ENCODE measurements at places on chromosomes 7 and 10.
A peak's percentile ranks its signal among the peaks of the same experiment; 100 is the strongest.

- DNase-seq, result no peak
These were observed 3.7 kb upstream of the HOXA7 start for GRCh38 chr7:27160145-27160545.

DNA sequence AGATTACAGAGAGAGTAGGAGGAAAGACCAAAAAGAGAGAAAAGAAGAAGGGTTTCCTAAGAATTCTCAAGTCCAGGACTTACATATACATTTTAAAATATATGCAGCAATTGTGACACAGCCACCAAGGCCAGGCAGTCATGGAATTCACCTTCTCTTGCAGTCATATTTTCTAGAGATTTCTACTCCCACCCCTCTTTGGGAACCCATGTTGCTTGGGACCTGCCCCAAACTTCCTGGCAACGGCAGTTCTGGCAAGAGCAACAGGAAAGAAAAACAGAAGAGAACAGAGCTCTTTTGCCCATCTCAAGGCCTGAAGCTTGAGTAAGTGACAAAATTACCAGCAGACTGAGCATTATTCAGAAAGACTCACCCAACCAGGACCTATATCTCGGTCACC is 128.3 kb upstream of the ASAH2 start:
- DNase-seq, result no peak

GRCh38 chr10:132004052-132004451 is 22.3 kb upstream of the BNIP3 start:
- no peak for DNase-seq

DNA sequence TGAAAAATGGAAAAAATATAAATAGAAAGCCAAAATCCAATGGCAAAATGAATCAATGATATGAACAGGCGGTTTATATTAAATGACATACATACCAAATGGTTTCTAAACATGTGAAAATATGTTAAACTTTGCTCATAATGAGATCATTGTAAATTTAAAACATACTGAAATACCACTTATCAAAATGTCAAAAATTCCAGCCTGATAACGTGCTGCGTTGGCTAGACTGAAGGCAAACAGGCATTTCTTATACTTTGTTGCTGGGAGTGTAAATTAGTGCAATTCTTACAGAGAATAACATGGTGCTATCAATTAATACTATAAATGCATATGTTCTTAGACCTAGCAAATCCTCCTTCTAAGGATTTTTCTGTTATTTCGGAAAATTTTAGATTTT is 225.8 kb upstream of the FAM3C start:
- peak; percentile 48 for DNase-seq

- peak; percentile 70 for DNase-seq
These were observed 3.3 kb upstream of the TBXAS1 start for GRCh38 chr7:139825666-139826290.

GRCh38 chr7:138510003-138510402 is 49.9 kb downstream of the TRIM24 start:
- DNase-seq, result no peak

All from adipocyte (in vitro differentiated cells).